ENCODE measurements at places on chromosomes 11 and 22.

GRCh38 chr22:32717337-32718240, 83.9 kb upstream of the TIMP3 start:
- DNase-seq: no peak

GRCh38 chr22:43910178-43910695, 13.4 kb upstream of the PNPLA3 start:
- no peak for DNase-seq

GRCh38 chr11:116792144-116792868, 627 bp upstream of the APOA5 start:
- no peak for DNase-seq

DNA sequence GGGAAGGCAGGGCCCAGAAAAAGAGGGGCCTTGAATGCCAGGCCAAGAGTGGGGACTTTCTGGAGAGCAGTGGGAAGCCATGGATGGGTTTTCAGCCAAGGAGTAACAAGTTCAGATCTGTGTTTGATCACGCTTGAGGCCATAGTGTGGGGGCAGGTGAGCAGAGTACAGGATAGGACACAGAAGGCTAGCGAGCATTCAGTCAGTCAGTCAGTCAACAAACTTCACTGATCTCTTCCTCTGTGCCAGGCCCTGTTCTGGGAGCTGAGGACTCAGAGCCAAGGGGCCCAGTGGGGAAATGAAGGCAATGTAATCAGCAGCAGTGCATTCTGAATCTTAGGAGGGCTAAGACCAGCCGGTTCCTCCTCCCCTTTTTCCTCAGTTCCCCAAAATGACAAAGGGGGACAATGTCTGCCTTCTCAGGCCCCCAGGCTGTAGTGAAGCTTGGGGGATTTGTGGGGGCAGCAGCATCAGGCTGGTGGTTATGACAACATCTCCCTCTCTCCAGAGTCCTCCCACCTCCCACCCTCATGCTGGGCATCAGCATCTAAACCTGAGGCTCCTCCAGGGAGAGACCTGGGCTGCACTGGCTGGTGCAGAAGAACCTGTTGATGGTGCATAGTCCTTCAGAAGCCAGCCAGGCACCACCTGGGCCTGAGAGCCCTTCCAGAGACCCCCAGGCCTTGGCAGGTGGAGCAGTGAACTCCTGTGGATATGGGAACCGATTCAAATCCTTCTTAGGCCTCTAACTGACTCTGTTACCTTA, 42.9 kb upstream of the TPBGL start:
- no peak for DNase-seq

GRCh38 chr11:95346265-95346664, 115.3 kb upstream of the SESN3 start:
- DNase-seq: no peak

GRCh38 chr11:64035576-64035975, at the start of gene FLRT1:
Gene FLRT1, plus strand, starts transcription at chr11:64035931. Its CDS starts 80,337 bp downstream, at chr11:64116268.
- DNase-seq: no peak

- DNase-seq: no peak
Measured at GRCh38 chr11:103662880-103663279, 373.6 kb upstream of the DDI1 start.

DNA sequence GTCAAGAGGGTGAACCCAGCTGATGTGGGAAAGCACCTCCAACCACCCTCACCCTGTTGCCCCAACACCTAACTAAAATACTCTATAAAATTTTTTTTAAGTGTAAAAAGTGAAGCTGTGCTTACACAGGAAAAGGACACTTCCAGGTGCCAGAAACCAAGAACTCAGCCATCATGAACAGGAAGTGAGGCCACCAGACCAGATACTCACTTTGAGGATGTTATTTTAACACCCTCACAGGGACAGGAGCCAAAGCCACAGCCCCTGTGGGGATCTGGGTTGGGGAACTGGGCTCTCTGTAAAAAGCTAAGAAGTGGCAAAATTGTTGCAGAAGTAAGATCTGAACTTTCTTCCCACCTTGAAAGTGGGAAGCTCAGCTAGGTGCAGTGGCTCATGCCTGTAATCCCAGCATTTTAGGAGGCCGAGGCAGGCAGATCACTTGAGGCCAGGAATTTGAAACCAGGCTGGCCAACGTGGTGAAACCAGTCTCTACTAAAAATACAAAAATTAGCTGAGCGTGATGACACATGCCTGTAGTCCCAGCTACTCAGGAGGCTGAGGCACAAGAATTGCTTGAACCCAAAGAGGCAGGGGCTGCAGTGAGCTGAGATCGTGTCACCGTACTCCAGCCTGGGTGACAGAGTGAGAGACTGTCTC, 3.8 kb downstream of the RSPH14 start:
- DNase-seq: no peak

- no peak for DNase-seq
Measured at GRCh38 chr11:26244207-26244606, 87.7 kb upstream of the ANO3 start.

- no peak for DNase-seq
Measured at GRCh38 chr11:29389793-29390192, 627.0 kb downstream of the KCNA4 start.

DNA sequence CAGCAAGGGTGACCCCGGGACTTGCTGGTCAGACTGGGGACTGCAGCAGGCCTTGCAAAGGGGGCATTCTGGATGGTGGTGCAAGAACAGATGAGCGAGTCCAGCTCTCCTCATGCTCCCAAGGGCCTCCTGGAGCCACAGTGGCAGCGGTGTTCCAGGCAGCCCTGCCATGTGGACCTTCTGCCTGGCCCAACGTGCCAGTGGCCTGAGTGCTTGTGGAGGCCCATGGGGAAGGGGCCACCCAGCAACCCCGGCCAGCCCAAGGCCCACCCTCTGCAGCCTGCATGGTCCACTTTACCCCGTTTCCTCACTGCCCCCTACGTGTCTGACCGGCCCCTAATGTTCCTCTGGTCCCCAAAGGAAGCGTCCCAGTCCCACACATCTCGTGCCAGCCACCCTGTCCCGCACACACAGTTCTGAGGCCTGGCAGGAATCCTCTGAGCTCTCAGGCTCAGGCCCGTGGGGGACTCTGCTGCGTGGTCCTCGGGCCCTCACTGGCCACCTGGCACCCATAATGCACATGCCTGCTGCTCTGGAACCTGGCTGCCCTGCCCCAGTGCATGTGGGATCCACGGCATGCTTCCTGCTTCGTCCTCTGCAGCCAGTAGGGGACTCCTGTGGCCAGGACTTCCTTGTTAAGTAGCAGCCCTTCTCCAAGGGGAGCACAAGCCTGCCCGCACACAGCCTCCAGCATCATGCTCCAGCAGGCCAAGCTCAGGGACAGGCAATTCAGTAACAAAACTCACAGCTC, 85.5 kb downstream of the DGCR2 start:
- DNase-seq: no peak

GRCh38 chr11:107179829-107180228, 161.6 kb upstream of the GUCY1A2 start:
- no peak for DNase-seq

DNA sequence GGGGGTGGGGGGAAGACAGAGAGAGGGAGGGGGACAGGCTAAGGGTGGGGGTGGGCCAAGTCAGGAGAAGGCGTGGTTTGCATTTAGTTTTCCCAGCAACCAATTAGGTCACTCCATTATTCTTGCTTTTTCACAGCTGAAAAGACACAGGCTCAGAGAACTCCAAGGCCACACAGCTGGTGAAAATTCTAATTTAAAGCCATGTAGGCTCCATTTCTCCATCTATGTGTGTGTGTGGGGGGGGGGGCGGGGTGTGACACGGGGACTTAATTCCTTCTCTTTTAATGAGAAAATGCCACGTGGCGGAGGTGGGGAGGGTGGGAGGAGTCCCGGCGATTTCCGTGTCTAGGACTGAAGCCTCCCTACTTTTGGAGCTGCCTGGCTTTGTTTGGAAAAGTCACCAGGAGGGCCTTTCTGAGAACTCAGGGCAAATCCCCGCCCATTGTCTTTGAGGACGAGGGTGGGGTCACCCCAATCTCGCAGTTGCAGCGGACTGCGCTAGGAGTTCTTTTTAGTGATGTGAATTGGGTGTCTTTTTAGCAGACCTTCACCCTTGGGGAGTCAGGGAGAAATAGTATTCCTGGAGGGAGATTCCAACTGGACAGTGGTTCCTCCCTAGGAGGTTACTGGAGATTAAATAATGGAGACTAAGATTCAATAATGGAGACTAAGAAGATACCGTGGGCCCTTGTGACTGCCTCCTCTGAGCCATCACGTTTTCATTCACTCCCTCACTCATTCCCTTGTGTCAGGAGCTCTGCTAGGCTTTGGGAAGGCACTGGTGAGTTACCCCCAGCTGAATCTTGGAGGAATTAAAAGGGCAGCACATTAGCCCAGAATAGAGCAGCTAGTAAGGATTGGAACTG, 36.4 kb upstream of the PTPRJ start:
- DNase-seq: no peak

DNA sequence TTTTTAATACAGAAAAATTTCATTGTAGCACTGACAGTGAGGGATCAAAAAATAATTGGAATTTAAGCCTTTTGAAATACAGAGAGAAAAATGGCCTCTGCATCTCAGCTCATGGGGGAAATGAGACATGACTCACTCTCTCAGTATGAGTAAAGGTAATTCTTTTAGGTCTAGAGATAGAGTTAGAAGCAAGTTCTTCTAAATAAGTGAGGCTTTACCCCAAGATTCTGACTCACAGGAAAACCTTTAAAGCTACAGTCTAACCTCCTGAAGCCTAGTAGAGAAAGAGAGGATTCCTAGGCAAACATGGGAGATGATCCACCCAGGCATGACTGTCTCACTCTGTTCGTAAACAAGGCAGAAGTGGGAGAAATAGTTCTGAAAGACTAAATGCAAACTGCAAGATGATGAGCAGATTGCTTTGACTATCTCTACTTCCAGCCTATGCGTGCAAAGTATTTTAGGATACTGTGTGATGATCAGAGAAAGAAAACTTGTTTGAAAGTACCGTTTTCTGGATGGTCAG, 1003.3 kb upstream of the CCDC90B start:
- no peak for DNase-seq

DNA sequence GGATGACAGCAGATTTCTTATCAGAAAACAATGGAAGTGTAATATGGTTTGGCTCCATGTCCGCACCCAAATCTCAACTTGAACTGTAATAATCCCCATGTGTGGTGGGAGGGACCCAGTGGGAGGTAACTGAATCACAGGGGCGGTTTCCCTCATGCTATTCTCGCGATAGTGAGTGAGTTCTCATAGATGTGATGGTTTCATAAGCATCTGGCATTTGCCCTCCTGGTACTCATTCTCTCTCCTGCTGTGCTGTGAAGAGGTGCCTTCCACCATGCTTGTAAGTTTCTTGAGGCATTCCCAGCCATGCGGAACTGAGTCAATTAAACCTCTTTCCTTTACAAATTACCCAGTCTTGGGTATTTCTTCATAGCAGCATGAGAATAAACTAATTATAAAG, 81.0 kb upstream of the SCUBE2 start:
- DNase-seq: no peak

DNA sequence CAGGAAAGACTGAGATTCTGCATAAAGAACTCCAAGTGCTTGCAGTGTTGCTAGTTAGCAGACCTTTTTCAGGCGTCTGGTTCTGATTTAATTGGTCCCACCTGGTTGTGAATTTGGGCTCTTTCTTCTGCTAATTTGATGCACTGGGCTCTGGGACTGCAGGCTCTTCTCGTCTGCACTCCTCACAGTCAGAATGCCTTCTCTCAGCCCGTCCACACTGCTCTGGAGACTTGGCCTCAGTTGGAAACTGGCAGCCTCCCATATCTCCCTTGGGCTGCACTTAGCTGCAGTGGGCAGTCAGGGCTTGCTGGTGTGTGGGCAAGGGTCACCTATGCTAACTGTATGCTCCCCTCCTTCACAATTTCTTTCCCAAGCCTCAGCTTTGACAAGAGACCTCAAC, 1.5 kb downstream of the TRIM6 start:
- DNase-seq: no peak

DNA sequence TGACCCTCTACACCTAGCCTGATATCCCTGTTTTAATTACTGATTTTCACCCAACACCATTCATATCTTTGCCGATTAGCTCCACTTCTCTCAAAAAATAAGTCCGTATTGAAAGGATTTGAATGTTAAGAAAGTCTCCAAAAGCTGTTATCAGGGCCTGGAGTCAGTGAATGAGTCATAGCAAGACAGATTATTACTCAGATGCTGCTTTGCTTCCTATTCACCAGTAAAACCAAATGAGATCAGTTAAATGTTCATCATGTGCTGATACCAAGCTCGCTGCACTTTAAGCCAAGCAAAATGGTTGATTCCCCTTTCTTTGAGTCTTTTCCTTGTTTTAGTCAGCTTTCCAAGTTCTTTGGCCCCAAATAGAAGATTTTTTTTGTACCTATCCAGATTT, 228.4 kb downstream of the FAT3 start:
- no peak for DNase-seq

- DNase-seq: no peak
Measured at GRCh38 chr11:129580278-129580677, 204.6 kb downstream of the BARX2 start.

- no peak for DNase-seq
Measured at GRCh38 chr11:128394431-128395089, 192.8 kb downstream of the ETS1 start.

GRCh38 chr11:79336797-79337517, 103.9 kb downstream of the TENM4 start:
- DNase-seq: no peak

DNA sequence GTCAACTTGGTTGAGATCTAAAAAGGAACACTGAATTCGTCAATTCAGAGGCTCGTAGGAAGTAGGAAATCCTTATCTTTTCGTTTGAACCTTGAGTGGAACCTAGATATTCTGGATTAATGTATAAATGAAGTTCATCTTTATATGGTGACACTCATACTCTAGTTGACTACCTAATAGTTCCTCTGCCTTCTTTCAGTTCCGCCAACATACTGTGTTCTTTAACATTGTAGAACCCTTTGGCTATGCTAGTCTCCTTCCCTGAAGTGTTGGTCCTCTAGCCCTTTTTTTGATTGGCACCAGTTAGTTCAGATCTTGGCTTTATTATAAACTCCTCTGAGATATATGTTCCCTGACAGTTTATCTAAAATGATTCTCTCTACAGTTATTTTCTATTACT, 1.5 kb downstream of the ATM start:
- no peak for DNase-seq

DNA sequence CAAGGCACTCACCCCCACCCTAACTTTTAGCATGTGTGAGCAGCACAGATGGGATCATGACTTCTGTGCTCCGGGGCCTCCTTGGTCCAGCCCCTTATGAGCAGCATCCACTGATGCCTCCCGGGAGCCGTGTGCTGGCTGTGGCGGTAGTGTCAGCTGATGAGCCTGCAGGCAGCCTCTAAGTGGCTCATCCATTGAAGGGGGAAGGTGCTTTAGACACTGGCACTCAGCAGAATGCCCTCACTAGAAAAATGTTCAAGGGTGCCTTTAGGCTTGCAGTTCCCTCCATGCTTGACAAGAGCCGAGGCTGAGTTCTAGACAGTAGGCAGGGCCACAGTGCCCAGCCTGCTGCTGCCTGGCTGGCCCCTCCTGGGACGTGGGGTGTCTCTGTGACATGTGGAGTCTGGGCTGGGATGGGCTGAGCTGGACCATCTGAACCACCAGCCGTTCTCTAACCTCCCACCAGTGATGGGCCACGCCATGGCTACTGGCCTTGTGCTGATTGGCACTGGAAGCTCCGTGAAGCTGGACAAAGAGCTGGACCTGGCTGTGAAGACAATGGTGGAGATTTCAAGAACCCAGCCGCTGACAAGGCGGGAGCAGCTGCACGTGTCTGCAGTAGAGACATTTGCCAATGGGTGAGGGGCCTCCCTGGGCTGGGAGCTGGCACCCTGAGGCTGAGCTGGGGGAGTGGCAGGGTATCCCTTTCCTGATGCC, 5.8 kb downstream of the TTC38 start:
- DNase-seq: no peak

GRCh38 chr11:19392321-19392720, 151.6 kb upstream of the E2F8 start:
- no peak for DNase-seq

All from posterior cingulate gyrus (tissue), 11 donors.